ENCODE measurements at places on chromosomes 4 and X.

GRCh38 chr4:173218411-173219125 lies 50.0 kb downstream of the GALNT7 start:
- DNase-seq: no peak

DNA sequence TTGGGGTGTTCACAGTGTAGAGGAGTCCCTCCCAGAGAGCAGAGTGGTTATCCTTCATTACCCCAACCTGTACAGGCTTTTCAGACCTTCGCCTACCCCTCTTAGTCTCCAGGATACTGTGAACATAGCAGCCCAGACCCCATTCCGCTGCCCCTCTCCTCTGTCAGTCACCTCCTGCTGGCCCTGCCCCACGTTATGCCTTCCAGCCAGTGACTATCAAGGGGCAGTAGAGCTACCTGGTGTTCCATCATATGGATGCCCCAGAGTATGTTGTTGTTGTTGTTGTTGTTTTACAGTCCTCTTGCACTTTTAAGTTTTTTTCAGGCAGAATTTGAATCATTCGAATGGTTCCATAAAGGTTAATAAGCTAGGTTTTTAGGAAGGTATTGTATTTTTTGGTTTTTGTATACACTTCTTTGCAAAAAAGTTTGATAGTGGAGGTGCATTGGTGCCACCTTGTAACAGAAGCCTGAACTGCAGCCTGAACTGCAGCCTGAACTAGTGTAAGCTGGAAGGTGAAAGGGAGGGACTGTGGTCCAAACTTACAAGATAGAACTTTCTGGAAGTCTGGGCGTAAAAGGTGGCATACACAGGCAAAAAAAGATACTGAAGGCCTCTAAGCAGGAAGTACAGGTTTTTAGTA lies 101.4 kb upstream of the RAB40AL start:
- peak; percentile 15 for DNase-seq

DNA sequence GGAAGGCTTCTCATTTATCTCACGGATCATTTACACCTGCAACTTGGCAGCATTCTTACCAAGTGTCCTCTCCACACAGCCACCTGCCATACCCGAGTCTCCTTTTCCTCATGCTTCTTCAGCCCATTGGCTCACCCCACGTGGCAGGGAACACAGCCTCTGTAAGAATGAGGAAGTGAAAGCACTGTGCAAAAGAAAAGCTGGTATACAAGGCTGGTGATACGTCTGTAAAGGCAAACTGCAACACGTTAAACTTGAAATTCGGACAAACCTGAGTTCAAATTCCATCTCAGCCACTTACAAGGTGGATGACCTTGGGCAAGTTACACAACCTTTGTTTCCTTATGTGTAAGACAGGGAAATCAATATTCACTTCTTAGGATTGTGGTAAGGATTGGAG lies 164.0 kb upstream of the RASGEF1B start:
- peak; percentile 36 for DNase-seq

DNA sequence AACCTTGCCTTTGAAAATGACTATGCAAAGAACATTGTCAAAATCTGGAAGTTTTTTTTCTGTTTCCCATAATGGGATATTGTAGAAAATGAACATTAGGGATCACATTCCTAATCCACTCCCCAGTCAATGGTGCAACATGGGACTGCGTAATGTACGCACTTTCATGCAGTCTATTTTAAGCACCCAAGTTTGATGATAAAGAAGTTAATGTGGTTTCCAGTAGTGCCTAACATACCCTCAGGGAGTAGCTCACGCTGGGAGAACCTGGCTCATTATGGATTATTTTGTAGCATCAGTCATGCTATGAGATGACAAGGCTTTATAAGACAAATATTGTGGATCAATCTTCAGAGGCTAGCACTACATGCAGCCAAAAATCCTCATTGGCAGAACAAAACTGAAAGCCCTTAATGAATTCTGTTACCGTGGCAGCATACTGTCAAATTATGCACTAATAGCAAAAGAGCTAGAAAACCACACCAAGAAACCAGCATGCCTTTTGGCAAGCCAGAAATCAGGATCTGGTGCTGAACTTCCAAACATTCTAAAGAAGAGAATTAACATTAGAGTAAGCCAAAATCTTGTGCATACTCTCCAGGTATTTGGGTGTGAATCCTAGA lies 1392.8 kb upstream of the TENM3 start:
- DNase-seq: no peak

DNA sequence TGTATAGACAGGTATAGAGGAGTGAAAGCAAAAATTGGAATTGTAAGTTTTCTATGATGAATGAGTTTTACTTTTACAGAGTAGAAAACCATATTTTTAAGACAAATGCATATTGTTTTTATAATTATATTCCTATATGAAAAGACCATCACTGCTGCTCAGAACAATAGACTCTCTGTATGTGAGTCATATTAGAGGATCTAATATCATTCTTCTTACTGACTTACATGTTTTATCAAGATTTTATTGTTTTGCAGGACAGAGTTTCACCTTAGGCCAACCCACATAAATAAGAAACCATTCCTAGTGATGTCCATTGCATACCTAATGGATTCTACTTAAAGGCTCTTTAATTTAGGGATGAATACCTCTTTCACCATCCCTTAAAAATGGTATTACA lies 88.6 kb downstream of the NR3C2 start:
- DNase-seq: no peak

GRCh38 chrX:39857780-39858179 lies 240.0 kb downstream of the BCOR start:
- DNase-seq: no peak

DNA sequence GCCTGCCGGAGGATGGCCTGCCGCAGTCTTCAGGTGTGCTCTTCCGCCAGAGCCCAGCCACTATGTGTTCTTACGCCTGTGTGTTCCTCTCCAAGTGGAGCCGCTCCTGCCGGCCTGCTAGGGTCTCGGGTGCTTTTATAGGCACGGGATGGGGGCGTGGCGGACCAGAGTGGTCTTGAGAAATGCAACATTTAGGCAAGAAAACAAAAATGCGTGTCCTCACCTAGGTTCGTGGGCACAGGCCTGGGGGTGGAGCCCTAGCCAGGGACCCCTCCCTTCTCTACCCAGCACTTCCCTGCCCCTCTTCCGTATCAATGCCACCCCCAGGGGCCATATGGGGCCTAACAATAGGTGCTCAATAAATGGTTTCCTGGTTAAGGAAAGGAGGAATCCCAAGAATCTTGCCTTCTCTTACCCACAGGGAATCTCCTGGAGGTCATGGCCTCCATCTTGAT lies 34.4 kb upstream of the LRBA start:
- DNase-seq: no peak

GRCh38 chr4:55075823-55076716 lies 49.3 kb downstream of the KDR start:
- peak; percentile 32 for DNase-seq

DNA sequence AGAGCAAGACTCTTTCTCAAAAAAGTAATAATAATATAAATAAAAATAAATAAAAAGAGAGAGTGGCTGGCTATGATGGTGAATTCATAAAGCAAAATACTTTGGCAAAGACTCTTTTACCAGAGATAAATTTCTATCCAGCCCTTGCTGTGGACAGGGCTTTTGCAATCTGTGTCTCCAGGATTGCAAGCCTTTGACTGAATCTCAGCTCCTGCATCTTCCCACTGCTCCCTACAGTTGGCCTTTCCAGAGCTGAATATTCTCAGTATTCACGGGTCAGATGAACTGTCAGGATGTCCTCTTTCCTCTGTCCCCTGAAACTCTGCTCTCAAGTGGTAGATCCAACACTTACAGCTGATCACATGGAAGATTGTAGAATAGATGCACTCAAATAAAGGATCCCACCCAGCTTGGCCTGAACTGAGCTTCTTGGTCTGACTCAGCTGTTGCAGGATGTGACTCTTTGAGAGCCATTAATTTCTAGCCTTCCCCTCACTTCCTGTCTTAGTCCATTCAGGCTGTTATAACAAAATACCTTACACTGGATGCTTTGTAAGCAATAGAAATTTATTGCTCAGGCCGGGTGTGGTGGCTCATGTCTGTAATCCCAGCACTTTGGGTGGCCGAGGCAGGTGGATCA lies 123.4 kb upstream of the GUCY1A1 start:
- peak; percentile 30 for DNase-seq

DNA sequence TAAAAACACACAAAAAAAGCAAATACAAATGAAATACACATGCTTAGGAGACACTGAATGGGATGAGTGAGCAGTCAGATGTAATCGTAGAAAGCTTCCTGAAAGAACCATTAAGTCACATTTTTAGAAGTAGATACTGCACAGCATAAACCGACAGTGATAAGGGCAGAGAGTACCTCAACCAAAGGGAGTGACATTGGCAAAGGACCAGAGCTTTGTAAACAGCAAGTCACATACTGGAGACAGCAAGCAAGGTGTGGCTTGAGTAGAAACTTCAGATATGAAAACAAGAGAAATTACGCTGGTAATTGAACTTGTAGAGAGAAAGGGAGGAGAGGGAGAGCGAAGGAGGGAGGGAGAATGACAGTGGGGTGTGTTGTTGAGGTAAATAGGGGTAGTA lies 92.0 kb downstream of the CHRDL1 start:
- no peak for DNase-seq

DNA sequence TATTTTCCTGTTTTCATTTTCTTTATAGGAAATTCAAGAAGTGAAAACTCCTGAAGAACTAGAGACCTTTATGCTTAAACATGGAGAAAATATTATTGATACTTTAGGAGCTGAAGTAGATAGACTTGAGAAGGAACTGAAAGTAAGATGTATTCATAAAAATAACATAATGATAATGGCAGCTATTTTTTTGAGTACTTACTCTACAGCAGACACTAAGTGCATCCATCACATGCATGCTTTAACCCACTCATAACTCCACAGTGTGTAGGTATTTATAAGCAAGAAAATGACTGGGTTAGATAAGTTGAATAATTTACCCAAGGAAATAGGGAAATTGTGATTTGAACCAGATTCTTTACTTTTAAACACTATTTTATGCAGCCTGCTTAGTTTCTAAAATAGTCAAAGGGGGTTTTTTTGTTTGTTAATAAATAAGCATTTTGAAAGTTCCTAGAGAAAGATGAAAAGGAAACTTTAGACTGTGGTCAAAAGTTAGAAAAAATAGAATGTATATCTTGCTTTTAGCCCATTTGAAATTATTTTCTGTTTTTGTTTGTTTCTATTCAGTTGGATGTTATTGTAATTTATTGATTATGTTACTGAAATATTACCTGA lies 74.2 kb downstream of the BEND4 start:
- no peak for DNase-seq

GRCh38 chr4:151804821-151805220 lies 44.0 kb upstream of the GATB start:
- DNase-seq: no peak

DNA sequence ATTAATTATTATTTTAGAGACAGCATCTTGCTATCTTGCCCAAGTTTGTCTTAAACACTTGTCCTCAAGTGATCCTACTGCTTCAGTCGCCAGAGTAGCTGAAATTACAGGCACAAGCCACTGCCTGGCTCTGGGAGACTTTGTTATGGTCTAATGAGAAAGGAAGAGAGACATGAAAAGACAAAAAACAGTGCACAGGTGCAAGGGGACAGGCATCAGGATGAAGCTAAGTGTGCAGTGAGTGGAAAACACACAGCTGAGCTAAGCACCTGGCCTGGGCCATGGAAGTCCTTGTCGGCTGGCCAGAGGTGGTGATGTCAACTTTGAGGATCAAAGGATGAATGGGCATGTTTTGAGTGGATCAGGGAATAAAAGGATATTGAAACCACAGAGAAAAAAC lies 102.7 kb downstream of the HS3ST1 start:
- no peak for DNase-seq

GRCh38 chr4:87032884-87033533 lies 98.2 kb downstream of the AFF1 start:
- DNase-seq: peak; percentile 83

GRCh38 chr4:9867751-9868425 lies 86.5 kb downstream of the DRD5 start:
- no peak for DNase-seq

DNA sequence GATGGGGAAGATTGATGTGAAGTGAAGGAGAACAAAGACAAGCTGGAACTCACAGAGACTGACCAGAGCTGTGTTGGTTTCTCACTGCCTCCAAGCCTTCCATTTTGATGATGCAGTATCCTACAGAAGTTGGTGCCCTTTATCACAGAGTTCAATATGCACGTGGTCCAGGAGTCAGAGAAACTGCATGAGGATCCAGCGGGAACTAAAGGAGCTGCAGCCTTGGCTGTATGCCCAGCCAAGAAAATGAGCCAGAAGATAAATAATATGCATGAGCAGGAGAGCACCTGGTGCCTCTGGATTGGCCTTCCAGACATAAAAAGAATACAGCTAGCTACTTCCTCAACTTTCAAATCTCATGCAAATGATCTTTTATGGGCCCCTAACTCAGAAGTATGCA lies 44.3 kb upstream of the DCLK2 start:
- peak; percentile 33 for DNase-seq

DNA sequence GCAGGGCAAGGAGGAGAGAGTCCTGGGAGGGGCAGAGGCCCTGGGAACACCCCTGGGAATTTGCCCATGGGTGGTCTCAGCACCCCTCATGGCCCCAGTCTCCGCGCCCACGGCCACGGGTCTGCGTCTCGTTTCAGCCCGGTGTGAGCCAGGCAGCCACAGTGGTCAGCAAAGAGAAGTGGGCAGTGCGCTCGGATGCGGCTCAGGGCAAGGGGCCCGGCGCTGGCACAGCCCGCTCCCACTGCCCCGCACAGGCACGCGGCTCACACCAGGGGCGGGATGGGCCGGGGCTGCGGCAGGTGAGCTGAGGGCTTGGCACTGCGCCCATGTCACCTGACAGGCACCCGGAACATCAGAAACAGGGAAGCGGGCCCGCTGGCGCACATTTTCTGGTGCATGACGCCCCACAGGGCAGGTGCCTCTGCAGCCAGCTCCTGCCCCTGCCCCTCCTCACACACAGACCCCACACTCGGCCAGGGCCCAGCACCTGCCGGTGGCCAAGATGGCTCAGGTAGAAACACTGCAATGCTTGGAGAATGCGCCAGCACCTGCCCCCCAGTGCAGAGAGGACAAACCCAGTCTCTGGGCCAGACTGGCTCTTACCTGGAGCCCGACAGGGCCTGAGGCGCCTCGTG lies 41.9 kb upstream of the MXD4 start:
- no peak for DNase-seq

DNA sequence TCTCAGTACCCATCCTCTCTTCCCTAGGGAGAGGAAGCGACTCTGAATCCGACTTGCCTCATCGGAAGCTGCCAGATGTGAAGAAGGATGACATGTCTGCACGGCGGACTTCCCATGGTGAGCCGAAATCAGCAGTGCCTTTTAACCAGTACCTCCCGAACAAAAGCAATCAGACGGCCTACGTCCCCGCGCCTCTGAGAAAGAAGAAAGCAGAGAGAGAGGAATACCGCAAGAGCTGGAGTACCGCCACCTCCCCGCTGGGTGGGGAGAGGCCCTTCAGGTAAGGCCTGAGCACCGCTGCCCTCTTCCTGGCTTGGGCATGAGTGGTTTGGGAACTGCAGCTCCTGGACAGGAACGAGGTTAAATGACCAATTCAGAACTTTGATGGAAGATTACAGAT lies 81.2 kb downstream of the LIMCH1 start:
- DNase-seq: no peak

All from umbilical cord (tissue), 2 donors.